ENCODE measurements at places on chromosomes 12 and 14.

- DNase-seq, result no peak
These were observed 32.4 kb upstream of the TMX1 start for GRCh38 chr14:51207621-51208020.

- no peak for DNase-seq
These were observed 50.9 kb upstream of the PPFIA2 start for GRCh38 chr12:81809829-81810595.

- DNase-seq, result peak; percentile 75
These were observed 32.0 kb upstream of the SEL1L start for GRCh38 chr14:81565441-81566290.

DNA sequence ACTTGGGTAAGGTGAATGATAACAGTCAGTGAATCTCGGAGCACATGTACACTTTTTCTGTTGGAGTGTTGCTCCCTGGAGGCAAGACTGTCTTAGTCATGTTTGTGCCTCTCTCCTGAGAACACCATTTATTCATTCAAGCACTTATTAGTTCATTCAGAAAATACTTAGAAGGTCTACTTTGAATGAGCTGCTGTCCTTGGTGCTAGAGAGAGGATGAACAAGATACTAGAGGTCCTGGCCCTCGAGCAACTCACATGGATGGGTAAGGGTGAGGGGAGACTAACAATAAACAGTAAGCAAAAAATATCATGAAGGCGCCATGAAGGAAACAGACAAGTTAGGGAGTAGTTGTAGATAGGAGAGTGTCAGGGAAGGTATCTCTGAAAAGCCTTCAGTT lies 17.1 kb upstream of the SAMD4A start:
- no peak for DNase-seq

GRCh38 chr12:11797317-11797913 lies 147.9 kb downstream of the ETV6 start:
- DNase-seq, result no peak

All from NCI-H1694 (cell line).